ENCODE measurements at places on chromosomes 16 and 17. TPM values are rescaled to one million over a fixed set of nuclear protein-coding genes. Genes with fewer than 3 reads are reported as not detected.

Gene ANKRD40CL
- total RNA-seq, result not detected

Gene NPIPB13
- 11.3 TPM for total RNA-seq

Gene PRSS22
- not detected for total RNA-seq

Gene GINS2
- total RNA-seq, result 86.4 TPM

Gene TMC7
- not detected for total RNA-seq

Gene GPR142
- not detected for total RNA-seq

Gene ASB16
- total RNA-seq, result 0.14 TPM

Gene CDRT15
- total RNA-seq, result not detected

Gene CACNA1H
- 0.86 TPM for total RNA-seq

Gene WNK4
- total RNA-seq, result 0.64 TPM

Gene CACNG3
- not detected for total RNA-seq

Gene ALDOC
- 131 TPM for total RNA-seq

Gene MT1A
- 1.1 TPM for total RNA-seq

Gene ESRP2
- total RNA-seq, result 0.58 TPM

Gene TBC1D3K
- total RNA-seq, result not detected

Gene TBC1D3E
- not detected for total RNA-seq

Gene GUCY2D
- total RNA-seq, result not detected

Gene CD300A
- total RNA-seq, result 4.9 TPM

Gene TNFSF12
- 13.7 TPM for total RNA-seq

Gene SLC43A2
- 1.1 TPM for total RNA-seq

Gene UTS2R
- not detected for total RNA-seq

Gene ASGR1
- total RNA-seq, result 2.2 TPM

Gene TNFRSF17
- total RNA-seq, result not detected

Gene CACNG5
- not detected for total RNA-seq

Gene NPB
- 0.14 TPM for total RNA-seq

Gene ALDH3A2
- total RNA-seq, result 23.9 TPM

Gene CMTM4
- total RNA-seq, result 4.5 TPM

Gene WDR90
- 55.9 TPM for total RNA-seq

Gene TAC4
- total RNA-seq, result not detected

Gene RGS9
- total RNA-seq, result 1.6 TPM

Gene RASL10B
- total RNA-seq, result 2.7 TPM

Gene CTRL
- total RNA-seq, result 2.5 TPM

Gene SDR42E2
- total RNA-seq, result 0.07 TPM

Gene SOX8
- 1.6 TPM for total RNA-seq

Gene SLC25A19
- 79.7 TPM for total RNA-seq

Gene YBX2
- total RNA-seq, result 0.34 TPM

Gene PRSS33
- total RNA-seq, result not detected

Gene RNF166
- 44.0 TPM for total RNA-seq

Gene CCDC154
- total RNA-seq, result 0.70 TPM

Gene NPIPB6
- 1.8 TPM for total RNA-seq

Gene ADAMTS18
- total RNA-seq, result not detected

Gene KCNH6
- not detected for total RNA-seq

Gene KREMEN2
- total RNA-seq, result not detected

Gene TMEM88
- total RNA-seq, result 3.5 TPM

Gene GRAP
- total RNA-seq, result 10.7 TPM

Gene MGAT5B
- not detected for total RNA-seq

Gene DRC3
- 0.11 TPM for total RNA-seq

Gene LRRC46
- total RNA-seq, result 0.46 TPM

Measured in activated CD4-positive, alpha-beta T cell treated with anti-CD3 and anti-CD28 coated beads for 36 hours (primary cell).